Inflammatory macrophage treated with lipopolysaccharide for 4 hours (primary cell): ENCODE measurements at places on chromosomes 1 and 21.

GRCh38 chr1:71240656-71241055, 159.8 kb upstream of the ZRANB2 start:
- no peak for DNase-seq

GRCh38 chr1:58620926-58621325, 43.9 kb upstream of the TACSTD2 start:
- peak; percentile 68 for DNase-seq

GRCh38 chr21:42570362-42570761, 56.7 kb downstream of the SLC37A1 start:
- DNase-seq = no peak

GRCh38 chr1:233946724-233947123, 42.2 kb downstream of the SLC35F3 start:
- DNase-seq = no peak

- DNase-seq = peak; percentile 66
Measured at GRCh38 chr1:47507144-47507543, 69.3 kb downstream of the FOXD2 start.
